ENCODE measurements at places on chromosomes 5 and 9.

DNA sequence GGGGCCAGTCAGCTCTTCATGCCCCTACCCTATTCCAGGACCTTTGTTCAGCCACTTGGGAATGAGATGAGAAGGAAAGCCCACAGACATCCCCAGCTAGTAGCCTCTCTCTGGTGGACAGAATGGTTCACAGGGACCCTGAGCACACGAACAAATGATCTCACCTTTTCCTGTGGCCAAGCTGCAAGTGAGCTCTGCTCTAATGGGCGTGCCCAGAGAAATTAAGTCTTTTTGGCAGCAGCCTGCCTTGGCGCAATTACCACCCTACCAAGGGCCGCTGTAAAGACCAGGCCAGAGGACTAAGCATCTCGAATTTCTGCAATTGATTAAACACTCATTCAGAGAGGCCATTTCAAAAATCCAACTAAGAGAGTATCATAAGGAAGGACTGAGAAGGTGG is 56.0 kb downstream of the WHRN start:
- DNase-seq, result no peak

DNA sequence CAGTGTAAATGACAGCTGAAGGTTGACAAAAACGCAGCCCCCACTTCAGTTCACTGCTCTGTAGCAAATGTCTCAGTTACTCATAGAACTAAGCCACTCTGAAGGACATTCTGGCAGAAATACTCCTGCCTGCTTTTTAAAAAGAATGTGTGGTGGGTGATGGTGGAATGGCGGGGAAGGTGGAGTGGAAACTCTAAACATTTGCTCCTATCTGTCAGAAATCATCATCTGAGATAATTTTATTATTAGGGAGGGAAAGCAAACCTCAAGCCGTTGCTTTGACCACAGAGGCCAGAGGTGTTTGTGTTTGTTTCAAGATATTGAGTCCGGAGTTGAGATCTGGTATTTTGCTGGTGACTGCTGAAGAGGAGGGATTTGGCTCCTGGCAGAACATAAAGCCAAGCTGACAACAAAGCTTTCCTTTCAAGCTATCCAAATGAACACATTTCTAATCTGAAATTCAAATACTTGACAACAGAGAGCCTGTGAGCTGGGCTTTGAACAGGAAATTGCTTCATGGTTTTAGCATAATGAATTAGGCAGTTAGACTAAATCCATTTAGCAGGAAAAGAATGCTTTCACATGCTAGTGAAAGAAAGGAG is 362.7 kb downstream of the CSNK1G3 start:
- no peak for DNase-seq

DNA sequence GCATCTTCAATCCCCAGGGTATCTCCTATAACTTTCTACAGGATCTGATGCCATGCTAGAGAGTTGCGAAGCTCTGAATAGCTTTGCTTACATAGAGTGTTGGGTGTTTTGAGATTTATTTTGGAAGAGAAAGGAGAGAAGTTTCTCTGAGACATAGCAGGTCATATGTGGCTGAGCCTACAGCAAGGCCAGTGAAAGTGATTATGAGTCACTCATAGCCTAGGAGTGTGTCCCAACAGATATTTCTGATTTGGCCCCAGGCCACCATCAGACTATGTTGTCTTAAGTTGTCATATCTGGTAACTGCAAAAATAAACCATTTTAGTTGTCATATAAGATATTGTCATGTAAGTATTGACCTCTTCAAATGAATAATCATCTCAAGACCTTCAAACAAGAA is 132.0 kb upstream of the RAI14 start:
- DNase-seq, result no peak

DNA sequence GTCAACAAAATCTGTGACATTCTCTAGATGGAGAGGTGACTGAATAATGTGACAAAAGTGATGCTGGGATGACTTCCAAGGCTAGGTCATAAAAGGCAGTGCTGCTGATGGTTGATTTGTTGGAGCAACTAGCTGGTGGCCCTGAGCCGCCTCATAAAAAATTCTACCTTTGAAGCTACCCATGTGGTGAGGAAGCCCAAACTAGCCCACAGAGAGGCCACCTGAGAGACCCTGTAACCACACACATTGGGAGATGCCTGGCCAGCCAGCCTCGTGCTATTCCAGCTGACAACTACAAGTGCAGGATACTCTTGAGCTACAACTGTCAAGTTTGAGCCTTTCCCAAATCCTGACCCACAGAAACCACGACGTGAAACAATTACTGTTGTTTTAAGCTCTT is 22.7 kb downstream of the CLTA start:
- DNase-seq, result no peak
